ENCODE measurements at places on chromosomes 7 and 10.

DNA sequence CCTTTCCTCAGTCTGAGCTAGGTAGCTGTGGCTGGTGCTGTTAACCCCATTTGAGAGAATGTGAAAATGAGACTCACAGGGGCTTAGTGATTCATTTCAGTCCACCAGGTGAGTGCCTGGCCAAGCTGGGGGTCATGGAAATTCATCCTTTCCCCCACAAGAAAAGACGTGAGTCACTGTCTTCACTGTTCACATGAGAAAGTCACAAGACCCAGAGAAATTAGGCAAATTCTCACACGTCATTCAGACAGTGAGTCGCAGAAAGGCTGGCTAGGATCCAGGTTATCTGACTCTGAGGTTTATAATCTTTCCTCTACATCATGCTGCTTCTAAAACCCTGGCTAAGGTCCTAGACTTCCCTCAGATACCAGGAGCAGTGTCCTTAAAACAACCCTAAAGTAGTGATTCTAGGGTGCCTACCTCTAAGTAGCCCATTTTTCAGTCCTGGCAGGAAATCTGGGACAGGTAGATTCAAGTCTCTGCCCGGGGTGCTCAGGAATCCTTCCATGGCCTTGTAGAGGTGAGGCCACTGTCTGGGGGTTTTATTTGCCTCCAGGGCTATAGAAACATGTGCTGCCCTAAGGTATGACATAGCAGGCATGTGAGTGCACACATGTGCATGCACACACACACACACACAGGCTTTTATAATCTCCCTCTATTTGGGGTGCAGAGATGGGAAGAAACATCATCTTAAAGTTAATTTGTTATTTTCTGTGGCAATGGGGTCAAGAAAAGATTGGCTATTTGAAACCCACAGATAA is 427.9 kb upstream of the CELF2 start:
- H3K27me3 ChIP-seq: no peaks in the 10 kb centered on the region
- H3K4me1 ChIP-seq: no peaks in the 10 kb centered on the region
- H3K36me3 ChIP-seq: no peaks in the 10 kb centered on the region
- no peak overlapping the region for H3K27ac ChIP-seq
- no peak for DNase-seq

GRCh38 chr10:72697716-72698115 is 5.8 kb downstream of the MCU start:
- H3K36me3 ChIP-seq: no peaks in the 10 kb centered on the region
- no peak for DNase-seq
- peaks cover 16% of the 10 kb centered on the region for H3K4me1 ChIP-seq
- no peak overlapping the region for H3K27ac ChIP-seq
- no peaks in the 10 kb centered on the region for H3K27me3 ChIP-seq

GRCh38 chr10:14588084-14588937 is 186.4 kb downstream of the FAM107B start:
- H3K4me1 ChIP-seq: peaks cover 42% of the 10 kb centered on the region

- no peak overlapping the region for H3K27ac ChIP-seq
- peaks cover 11% of the 10 kb centered on the region for H3K4me1 ChIP-seq
- no peaks in the 10 kb centered on the region for H3K27me3 ChIP-seq
These were observed 340.9 kb upstream of the CHRM2 start for GRCh38 chr7:136527554-136527953.

GRCh38 chr10:3467052-3467951 is 294.7 kb upstream of the PITRM1 start:
- DNase-seq: no peak
- H3K4me1 ChIP-seq: peaks cover 18% of the 10 kb centered on the region
- H3K27me3 ChIP-seq: no peaks in the 10 kb centered on the region

- H3K36me3 ChIP-seq: no peaks in the 10 kb centered on the region
- H3K27ac ChIP-seq: no peak overlapping the region
- no peak for DNase-seq
These were observed 32.5 kb upstream of the TMEM273 start for GRCh38 chr10:49220679-49221078.

DNA sequence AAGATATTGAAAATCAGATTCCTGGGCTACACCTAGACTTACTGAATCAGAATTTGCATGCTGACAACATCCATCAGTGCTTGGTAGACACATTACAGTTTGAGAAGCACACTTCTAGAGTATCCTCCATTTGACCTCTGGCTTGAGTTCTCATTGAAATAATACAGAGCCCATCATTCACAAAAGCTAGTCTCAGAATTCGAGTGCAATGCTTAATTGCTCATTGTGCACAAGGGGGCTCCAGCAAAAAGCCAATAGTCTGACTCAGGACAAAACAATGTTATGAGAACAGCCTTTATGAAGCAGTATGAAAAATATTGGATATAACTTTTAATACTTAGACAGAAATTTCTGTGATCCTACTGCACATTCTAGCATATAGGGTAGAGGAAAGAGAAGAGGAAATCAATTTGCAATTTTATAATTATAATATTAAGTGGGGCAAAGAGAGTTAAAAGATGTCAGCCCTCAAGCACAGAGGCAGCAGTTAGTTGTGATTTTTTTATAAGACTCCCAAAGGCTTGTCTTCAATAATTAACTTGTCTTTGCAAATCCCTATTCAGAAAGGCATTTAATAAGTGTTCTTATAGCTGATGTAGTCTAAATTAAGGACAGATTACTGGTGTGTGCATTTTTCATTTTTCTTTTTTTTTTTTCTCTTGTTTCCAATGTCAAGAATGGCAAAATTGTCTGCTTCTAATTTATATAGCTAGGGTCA is 105.8 kb upstream of the ANK3 start:
- no peaks in the 10 kb centered on the region for H3K36me3 ChIP-seq
- H3K27me3 ChIP-seq: no peaks in the 10 kb centered on the region
- no peak overlapping the region for H3K27ac ChIP-seq
- no peaks in the 10 kb centered on the region for H3K4me1 ChIP-seq
- no peak for DNase-seq

- peak; percentile 35 for DNase-seq
- no peak overlapping the region for H3K27ac ChIP-seq
- H3K4me3 ChIP-seq: no peak overlapping the region
- H3K36me3 ChIP-seq: no peaks in the 10 kb centered on the region
- H3K27me3 ChIP-seq: no peaks in the 10 kb centered on the region
- peaks cover 14% of the 10 kb centered on the region for H3K4me1 ChIP-seq
These were observed 106.9 kb upstream of the BET1 start for GRCh38 chr7:94111009-94111408.

- peak; percentile 65 for DNase-seq
- H3K27me3 ChIP-seq: no peaks in the 10 kb centered on the region
- peak overlapping the region; percentile 79 for H3K27ac ChIP-seq
- H3K36me3 ChIP-seq: no peaks in the 10 kb centered on the region
These were observed 4.6 kb downstream of the ARPC1B start for GRCh38 chr7:99379043-99379577.

DNA sequence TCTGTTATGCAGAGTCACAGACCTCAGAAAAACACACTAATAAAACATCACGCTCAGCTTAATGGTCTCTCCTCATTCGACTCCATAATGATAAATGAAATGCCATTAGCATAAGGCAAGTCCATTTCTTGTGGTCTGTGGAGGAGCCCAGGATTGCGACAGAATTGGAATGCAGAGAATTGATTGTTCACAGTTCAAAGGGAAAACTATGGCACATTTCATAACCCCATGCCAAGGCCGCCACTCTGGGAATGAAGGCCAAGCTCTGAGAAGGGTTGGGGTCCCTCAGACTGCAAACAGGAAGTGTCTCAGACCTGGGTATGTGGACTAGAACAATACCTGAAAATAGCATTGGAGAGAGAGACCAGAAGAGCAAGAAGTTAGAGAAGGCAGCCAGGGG is 398.9 kb downstream of the ADRA2A start:
- no peaks in the 10 kb centered on the region for H3K36me3 ChIP-seq
- no peaks in the 10 kb centered on the region for H3K4me1 ChIP-seq
- H3K27me3 ChIP-seq: no peaks in the 10 kb centered on the region
- H3K4me3 ChIP-seq: no peak overlapping the region

DNA sequence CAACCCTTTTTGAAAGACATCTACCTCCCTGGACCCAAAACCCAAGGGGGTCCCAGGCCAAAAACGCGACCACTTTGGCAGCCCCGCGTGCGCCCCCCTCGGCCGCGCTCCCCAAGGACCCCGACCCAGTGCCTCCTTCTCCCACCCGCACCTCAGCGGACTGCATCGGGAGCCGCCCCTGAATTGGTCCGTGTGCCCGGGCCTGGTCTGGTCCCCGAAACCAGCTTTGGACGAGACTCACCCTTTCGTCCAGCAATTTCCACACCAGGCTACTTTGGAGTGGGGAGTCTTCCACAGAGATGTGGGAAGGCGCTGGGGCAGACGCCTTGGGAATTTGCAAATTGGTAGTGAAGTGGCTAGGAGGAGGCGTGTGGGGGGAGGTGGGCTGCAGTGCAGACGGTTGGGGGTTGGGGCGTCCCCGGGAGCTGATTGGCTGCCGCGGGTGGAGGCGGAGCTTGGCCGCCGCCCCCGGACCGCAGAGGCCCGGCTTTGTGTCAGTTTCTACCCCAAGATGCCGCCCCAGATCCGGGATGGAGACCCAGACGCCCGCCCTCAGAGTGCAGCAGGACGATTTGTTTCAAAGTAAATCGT is 16.9 kb downstream of the TCAF1 start:
- H3K27me3 ChIP-seq: no peaks in the 10 kb centered on the region
- peak overlapping the region; percentile 45 for H3K4me3 ChIP-seq
- H3K27ac ChIP-seq: no peak overlapping the region
- DNase-seq: no peak
- H3K36me3 ChIP-seq: no peaks in the 10 kb centered on the region

GRCh38 chr7:1698201-1698600 is 28.1 kb downstream of the ELFN1 start:
- H3K27me3 ChIP-seq: peaks cover 96% of the 10 kb centered on the region
- DNase-seq: no peak
- no peaks in the 10 kb centered on the region for H3K4me1 ChIP-seq
- no peaks in the 10 kb centered on the region for H3K36me3 ChIP-seq
- no peak overlapping the region for H3K4me3 ChIP-seq

GRCh38 chr7:13111230-13111629 is 423.8 kb downstream of the ARL4A start:
- no peak overlapping the region for H3K27ac ChIP-seq
- no peak overlapping the region for H3K4me3 ChIP-seq
- DNase-seq: no peak
- no peaks in the 10 kb centered on the region for H3K36me3 ChIP-seq
- H3K27me3 ChIP-seq: no peaks in the 10 kb centered on the region

DNA sequence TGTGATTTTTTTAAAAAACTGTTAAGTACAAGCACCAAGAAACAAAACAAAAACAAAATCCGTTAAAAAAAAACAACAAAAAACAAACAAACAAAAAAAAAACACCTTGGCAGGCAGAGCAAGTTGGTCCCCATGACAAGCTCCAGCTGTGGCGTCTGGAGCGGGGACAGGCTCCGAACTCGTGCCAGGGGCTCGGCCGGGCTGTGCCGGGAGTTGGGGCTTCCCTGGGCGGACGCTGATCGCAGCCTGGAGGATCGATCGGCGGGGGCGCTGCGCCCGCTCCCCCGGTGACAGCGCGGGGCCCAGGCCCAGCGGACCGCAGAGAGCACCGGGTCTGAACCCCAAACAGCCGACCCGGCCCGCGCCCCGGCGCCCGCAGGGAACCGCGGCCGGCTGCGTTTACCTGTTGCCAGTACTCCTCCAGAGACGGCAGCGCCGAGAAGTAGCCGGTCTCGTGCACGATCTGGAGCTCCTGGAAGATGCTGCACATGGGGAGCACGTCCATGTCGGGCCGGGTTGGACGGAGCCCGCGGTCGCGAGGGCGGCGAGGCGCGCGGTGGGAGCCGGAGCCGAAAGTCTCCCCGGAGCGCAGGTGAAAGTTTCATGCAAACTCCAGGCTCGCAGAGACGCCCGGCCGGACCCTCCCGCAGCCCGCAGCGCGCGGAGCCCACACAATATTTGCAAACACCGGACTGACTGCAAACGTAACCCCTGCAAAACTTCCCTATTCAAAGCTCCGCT is at the start of gene KLF6:
TSS of gene KLF6 (minus strand) at position 700 of the 741 bp plus-strand sequence. CDS start at position 505, 195 bp downstream.
- H3K27me3 ChIP-seq: no peaks in the 10 kb centered on the region
- peak within 1 kb of the TSS; percentile 99 for H3K27ac ChIP-seq
- peak; percentile 49 for DNase-seq
- H3K4me1 ChIP-seq: peaks cover 22% of the 10 kb centered on the region

GRCh38 chr10:94092848-94093247 is 99.1 kb downstream of the PLCE1 start:
- H3K27me3 ChIP-seq: no peaks in the 10 kb centered on the region
- DNase-seq: no peak
- H3K27ac ChIP-seq: no peak overlapping the region

DNA sequence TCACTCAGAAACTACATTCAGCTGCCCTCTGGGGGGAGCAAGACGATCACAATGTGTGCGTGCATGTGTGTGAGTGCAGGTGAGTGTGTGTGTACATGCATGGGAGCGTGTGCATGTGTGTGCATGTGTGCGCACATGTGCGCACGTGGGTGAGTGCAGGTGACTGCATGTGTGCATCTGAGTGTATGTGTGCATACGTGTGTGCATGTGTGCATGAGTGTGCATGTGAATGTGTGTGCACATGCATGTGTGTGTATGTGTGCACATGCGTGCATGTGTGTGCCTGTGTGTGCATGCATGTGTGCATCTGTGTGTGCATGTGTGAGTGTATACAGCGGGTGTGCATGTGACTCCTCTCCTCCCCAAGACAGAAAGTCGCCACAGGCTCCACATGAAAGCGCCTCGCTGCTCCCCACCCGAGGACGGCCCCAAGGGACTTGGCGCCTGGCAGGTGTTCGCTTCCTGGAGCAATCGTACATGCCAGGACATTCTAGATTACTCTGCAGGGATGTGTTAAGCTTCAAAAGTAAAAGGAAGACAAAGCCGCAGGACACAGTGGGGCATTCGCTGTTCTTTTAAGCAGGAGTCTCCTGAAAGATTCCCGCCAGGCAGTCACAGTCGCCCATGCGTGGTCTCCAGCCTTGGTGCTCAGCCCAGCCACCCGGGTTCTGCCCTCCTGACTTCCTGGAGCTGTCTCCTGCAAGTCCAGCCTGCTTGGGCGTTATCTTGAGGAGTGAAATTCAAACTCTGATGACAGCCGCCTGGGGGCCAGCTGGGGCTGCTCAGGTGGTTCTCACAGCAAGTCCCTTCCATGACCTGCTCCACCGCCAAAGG is 42.0 kb upstream of the ADGRA1 start:
- no peaks in the 10 kb centered on the region for H3K4me1 ChIP-seq
- peaks cover 50% of the 10 kb centered on the region for H3K27me3 ChIP-seq
- no peaks in the 10 kb centered on the region for H3K36me3 ChIP-seq

DNA sequence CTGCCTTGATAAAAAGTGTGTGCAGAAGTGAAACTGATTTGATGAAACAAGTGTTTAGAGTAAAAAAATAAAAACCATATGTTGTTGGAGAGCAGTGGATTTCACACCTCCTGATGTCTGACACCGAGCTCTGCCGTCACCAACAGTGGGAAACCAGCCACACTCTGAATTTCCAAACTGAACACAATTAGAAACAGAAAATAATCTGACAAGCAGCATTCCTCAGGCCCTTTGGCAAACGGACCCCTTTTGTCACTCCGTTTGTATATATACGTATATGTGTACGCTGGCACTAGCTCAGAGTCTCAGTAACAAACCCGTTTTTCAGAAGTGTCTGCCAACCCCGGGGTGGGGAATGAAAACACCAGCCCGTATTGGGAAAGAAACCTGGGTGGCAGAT is 32.4 kb downstream of the TACC2 start:
- H3K4me1 ChIP-seq: 0 out of 2 replicates have a peak, but pooled peaks cover 3% of the 10 kb centered on the region
- H3K36me3 ChIP-seq: no peaks in the 10 kb centered on the region
- H3K4me3 ChIP-seq: no peak overlapping the region
- H3K27me3 ChIP-seq: no peaks in the 10 kb centered on the region
